ENCODE measurements at places on chromosomes 12 and 14.
A peak's percentile ranks its signal among the peaks of the same experiment; 100 is the strongest.

- DNase-seq = no peak
Measured at GRCh38 chr12:40565029-40565633, 127.1 kb upstream of the CNTN1 start.

DNA sequence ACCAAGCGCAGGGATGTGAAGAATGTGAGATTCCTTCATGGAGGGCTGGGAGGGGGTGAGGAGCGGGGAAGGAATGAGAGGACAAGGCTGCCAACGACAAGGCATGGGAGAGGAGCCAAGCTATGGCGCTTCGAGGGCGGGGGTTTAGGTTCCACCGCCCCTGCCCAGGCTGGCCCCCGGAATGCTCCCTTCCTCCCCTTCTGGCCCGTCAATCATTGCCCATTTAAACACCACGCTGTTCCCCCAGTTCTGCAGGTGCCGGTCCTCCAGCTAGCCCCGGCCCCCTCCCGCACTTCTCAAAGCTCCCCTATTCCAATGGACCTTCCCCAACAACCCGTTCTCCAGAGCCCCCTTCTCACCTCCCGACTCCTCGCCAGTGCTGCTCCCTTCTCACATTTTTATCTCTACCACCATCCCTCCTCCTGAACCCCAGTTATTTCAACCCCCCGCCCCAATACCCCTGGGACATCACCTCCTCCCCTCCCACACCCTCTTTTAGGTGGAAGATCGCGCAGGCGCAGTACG is 428 bp downstream of the RNF41 start:
- no peak for DNase-seq

DNA sequence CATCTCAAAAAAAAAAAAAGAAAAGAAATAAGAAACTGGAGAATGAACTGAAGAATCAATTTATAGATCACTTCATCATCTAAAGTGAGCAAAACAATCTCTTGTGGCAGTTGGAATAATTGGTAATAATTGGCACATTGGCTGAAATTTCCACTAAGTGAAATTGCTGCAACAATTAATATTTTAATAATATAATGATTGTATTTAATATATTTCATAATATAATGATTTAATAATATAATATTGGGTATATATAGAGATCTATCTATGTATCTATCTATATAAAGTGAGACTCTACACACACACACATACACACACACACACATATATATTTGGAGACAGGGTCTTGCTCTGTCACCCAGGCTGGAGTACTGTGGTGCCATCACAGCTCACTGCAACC is 81.2 kb upstream of the PRICKLE1 start:
- DNase-seq = no peak

DNA sequence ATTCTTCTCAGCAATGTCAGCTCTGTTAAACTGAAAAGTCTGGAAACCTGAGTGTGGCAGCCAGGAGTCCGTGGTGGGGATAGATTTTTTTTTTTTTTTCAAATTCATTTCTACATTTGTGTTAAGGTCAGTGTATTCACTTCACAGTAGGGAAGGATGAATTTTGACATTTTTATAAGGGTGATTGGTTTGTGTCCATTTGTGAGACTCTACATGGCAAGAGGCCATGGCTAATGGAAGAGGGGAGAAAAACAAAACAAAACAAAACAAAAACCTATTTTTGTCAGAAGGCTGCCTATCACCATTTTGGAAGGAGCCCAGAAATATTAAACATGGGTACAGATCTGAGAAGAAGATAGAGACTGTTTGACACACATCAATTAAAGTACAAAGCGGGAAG is 176.1 kb downstream of the RMST start:
- no peak for DNase-seq

DNA sequence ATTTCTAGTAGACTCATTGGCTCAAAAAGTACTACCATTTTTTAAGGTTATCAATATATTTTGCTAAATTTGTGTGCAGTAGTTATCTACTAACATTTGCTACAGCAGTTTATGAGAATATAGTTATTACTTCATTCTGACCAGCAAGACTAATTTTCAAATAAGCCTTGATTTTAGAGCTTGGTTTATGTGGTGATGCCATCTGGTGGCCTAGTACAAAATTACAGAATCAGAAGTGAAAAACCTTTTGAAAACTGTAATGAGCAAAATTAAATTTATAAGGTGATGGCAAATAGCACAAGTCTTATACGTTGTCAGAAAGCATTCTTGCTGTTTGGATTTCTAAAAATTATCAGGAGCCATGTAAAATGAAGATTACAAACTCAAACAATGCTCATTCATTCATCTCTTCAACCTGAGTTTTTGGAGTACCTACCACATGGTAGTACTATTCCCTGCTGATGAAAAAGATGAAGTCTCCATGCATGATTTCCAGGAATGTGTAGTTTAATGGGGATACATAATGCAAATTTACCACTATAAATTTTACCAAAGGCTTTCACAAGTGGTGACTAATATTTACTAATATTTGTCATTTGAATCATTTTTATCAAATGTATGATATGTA is 51.0 kb downstream of the MAGOHB start:
- DNase-seq = peak; percentile 43

GRCh38 chr14:96270565-96271420 is 14.8 kb downstream of the BDKRB1 start:
- no peak for DNase-seq
